CD4-positive, alpha-beta T cell treated with Interferon gamma for 1 hour (primary cell): ENCODE measurements at places on chromosomes 16 and 17.

DNA sequence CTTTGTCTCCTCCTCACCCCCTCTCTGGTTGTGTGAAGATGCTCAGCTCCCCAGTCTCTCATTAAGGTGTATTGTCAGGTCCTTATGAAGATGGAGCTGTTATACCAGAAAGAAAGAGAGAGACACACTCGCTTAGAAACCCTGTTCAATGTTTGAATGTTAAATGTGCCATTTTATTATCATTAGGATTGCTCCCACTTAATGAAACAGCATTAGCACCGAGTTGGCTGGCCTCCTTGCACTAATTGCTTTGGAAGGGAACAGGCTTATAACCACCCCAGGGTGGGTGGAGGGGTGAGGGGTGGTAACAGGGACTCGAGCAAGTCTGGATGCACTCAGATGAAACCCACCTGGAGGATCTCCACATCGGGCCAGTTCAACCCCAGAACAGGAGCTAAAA is 14.4 kb downstream of the PIPOX start:
- no peak for DNase-seq

GRCh38 chr17:72665852-72666851 is 426.3 kb downstream of the SLC39A11 start:
- DNase-seq: no peak

- DNase-seq: peak; percentile 79
These were observed 2.4 kb upstream of the SOCS7 start for GRCh38 chr17:38349097-38349730.

GRCh38 chr16:8904018-8904430 is 21.9 kb downstream of the LITAFD start:
- no peak for DNase-seq

GRCh38 chr16:49884033-49885015 is 28.4 kb upstream of the ZNF423 start:
- no peak for DNase-seq

DNA sequence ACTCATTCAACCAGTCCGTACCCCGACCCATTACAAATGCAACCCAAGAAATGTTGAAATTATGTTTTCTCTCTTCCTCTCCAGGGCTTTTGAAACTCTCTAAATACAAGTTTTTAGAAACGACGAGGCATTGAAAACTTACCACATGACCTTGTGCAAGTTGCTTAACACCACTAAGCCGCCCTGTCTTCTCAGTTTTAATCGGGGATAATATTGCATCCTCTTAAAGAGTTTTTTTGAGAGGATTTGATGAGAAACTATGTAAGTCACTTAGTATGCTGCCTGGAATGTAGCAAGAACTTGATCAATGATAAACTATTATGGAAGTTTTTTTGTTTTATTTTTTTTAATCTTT is 149.0 kb upstream of the FAM20A start:
- no peak for DNase-seq

DNA sequence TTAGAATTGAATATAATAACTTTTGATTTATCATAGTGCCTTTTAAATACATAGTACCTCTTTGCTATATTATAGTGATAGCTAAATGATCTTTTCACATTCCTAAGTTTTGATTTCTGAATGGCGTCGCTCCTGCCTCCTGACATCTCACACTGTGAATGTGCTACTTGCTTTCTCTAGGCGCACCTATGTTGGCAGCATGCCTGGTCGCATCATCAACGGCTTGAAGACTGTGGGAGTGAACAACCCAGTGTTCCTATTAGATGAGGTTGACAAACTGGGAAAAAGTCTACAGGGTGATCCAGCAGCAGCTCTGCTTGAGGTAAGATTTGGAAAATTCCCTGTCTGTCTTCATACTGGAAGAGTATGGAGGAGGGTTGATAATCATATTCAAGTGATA is 29.8 kb upstream of the ABCC11 start:
- DNase-seq: no peak

DNA sequence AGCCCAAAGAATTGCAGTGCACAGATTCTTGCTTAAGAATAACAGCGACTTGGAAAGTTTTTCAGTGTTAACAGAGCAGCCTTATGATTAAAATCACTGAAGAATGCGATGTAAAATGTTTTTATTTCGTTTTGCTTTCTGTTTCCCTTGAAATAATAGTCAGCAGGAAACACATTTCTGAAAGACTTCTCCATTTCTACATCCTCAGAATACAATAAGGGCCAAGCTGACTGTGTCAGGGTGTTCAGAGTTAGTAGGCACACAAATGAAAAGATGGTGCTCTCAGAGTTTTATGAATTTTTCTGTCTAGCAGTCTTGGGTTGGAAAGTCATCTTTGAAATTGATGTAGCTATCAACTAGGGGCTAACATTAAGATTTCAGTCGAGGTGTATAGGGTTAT is 582.9 kb upstream of the RBFOX1 start:
- no peak for DNase-seq

- DNase-seq: no peak
These were observed 457.0 kb downstream of the CDH8 start for GRCh38 chr16:61579195-61579594.

DNA sequence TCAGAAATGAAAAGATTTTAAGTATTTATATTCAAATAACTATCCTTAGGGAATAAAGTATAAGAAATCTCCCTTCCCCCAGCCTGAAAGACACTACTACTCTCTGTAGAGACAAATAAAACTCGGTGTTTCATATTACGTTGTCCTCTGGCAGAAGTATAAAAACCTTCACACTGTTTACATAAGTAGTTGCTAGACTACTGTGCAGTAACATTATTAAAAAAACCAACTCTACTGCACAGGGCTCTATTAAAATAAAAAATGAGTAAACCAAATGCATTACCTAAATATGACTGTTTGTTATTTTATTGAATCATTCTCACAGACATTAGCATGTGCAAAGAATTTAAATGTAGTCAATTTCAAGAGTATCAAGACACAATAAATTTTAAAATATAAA is 67.4 kb downstream of the MED13 start:
- no peak for DNase-seq

GRCh38 chr17:62150471-62150870 is 85.4 kb upstream of the MED13 start:
- no peak for DNase-seq

DNA sequence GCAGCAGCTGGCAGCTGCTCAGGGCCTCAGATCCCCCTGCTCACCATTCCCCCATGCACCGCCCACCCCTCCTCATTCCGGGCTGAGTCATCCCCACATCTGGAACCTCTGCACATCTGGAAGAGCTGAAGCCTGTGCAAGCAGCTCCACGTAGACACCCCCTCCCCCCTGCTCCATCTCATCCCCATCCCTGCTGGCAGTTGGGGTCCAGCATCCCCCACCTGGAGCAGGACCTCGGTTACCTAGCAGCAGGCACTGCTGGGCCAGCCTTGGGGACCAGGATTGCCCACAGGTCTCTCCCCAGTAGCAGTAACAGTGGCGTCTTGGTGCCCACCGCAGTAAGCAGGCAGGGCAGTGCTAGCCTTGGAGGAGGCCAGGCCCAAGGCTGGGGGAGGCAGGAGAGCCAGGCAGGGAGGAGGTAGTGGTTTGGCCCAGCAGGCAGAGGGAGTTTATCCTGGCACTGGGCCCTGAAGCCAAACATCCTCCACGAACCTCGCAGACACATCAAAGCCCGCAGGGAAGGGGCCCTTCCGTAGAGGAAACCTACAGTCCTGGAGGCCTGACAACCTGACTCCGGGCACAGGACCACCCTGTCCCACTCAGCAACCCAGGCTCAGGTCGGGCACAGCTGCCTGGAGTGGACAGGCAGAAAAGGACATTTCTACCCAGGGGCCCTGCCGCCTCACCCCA is 7.7 kb upstream of the TMEM92 start:
- no peak for DNase-seq

GRCh38 chr16:50188619-50189136 is 35.6 kb downstream of the TENT4B start:
- DNase-seq: no peak

DNA sequence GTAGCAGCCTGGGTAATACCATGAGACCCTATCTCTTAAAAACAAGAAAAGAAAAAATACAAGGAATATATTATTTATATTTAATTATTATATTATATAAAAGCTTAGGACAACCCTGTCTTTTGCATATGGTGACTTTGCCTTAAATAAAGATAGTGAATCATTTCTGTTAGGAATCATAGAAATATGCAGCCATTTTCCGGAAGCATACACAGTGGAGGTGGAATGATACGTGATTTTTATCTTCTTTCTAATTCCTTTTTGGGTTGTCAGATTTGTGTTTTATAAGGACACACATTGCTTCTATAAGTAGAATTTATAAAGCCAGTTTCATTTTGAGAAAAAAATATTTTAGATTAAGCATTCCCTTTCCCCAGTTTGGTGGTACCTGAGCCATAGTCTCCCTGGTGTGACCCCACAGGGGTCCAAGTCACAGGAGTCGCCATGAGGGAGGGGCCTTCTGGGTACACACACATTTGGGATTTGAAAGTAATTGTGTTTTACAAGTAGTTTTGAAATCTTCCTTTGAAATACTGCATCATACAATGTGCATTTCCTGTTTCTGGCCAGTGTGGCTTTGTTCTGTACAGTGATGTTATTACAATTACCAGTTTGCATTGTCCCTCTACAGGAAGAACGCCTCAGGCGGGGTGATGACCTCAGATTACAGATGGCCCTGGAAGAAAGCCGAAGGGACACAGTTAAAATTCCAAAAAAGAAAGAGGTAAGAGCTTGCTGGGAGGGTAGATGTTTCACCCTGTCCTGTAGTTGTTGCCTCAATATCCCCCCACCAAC is 50.9 kb downstream of the B9D1 start:
- DNase-seq: no peak

- DNase-seq: peak; percentile 90
These were observed 34.3 kb upstream of the IL21R start for GRCh38 chr16:27367461-27368357.

DNA sequence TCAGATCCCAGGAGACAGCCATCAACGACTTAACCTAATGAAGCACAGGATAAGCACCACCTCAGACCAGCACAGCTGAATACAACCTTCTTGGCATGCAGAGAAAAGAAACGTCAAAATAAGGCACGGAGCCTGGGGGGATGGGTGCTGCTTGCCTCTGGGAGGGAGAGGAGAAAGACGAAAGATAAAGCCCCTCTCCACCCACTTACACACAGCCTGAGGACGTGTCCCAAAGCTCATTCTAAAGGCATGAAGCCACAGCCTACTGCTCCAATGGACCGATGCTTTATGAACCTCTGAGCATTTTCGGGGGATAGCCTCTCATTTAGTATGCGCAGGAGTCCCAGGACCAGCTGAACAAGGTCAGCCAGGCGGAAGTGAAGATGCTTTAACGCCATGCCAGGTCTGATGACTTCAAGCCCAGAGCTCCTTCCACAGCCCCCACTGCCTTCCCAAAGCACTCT is 31.1 kb downstream of the ST3GAL2 start:
- no peak for DNase-seq

- DNase-seq: peak; percentile 78
These were observed 3.0 kb downstream of the TNK1 start for GRCh38 chr17:7383742-7384488.

DNA sequence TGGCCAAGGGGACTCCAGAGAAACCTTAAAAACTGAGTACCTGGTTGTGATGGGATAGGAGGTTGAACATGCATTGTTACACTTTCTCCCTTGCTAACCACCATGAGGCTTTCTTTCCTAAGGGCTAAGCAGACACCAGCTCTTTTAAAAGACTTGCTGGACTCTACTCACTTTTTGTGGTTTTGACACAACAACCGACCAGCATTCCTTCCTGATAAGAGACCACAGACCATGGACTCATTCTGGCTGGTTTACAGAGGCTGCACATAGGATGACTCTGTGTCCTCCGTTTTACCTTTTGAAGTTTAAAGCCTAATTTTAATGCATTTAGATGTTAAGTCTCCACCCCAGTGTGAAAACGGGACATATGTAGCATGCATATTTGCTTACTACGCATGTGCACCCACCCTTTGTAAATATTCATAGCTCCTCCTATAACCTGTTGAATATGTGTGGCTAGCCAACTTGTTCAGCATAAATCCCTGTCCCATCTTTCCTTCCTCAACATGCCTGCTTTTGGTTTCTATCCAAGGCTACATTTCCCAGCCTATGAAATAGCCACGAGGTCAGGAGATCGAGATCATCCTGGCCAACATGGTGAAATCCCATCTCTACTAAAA is 475.9 kb downstream of the GRIN2A start:
- DNase-seq: no peak

DNA sequence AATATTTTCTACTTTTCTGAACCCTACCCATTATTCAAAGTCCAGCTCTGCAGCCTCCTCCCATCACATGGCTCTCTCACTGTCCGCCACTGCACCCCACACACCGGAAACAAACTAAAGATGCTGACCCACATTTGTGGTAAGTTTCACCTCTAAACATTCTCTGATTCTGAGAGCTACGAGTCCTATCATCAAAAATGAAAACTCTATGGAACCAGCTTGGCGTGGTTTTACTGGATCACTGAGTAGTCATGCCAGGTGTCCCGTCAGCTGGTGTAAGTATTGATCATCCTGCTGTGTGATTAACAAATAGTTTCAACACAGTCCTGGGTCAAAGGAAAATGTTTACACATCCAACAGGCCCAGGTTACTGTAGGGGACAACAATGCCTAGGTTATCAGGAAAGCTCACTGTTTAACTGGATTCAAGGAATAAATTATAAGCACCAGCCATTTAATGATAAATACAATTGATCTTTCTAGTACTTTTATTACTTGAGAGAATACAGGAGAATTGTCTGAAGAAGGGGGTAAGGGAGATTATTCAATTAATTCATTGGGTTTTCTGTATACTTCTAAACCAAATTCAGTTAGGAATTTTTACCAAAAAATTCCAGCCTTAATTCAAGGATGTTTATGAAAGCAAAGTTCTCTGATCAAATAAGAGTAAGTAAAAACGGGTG is 33.9 kb downstream of the CYTH1 start:
- DNase-seq: no peak

DNA sequence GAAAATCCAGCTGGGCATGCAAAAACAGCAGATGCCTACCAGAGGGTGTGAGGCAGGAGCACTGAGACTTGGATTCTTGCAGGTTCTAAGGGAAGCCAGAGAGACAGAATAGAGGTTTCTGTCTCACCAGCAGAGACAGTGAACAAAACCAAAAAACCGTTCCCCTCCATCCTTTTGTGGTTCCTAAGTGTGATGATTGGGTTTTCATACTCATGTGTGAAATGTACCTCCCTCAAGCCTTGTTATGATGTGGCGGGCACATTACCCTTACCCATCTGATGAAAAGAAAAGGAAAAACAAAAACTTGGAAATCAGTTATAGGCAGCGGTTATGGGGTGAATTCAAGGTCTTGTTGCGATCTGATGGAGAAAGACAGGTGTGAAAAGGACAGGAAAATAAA is 172.6 kb upstream of the CDH13 start:
- no peak for DNase-seq

DNA sequence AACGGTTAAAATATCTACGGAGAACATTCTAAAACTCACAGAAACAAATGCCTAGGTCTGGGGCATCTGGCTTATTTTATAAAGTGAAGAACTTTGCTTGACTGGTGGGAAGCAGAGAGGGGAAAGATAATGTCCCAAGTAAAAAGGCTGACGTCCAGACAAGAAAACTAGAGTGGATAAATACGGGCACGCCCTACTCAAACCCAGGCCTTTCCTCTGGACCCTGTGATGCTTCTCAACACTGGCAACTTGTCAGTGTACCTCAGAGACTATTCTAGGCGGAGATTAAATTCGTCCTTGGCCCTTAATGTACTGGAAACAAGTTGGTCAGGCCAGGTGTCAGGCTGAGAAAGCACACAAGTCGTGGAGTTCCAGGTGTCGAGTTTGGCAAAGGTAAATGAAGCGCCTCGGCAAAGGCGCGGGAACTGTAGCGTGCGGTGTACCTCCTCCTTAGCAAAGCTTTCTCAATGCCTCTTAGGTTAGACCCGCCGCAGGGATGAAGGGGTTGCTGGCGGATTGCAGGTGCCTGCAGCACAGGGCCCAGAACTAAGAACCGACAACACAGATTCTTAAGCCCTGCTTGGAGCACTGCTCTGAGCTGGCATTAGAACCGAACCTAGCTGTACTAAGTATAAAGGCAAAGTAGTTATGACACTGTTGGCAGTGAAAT is 668 bp upstream of the UNK start:
- no peak for DNase-seq
